ENCODE measurements at places on chromosomes 3 and 15. TPM values are rescaled to one million over a fixed set of nuclear protein-coding genes. Genes with fewer than 3 reads are reported as not detected.

- DNase-seq, result no peak
Measured at GRCh38 chr15:90161950-90162361, 39.2 kb upstream of the SEMA4B start.

NRROS gene
- total RNA-seq, result 1.6 TPM

DNA sequence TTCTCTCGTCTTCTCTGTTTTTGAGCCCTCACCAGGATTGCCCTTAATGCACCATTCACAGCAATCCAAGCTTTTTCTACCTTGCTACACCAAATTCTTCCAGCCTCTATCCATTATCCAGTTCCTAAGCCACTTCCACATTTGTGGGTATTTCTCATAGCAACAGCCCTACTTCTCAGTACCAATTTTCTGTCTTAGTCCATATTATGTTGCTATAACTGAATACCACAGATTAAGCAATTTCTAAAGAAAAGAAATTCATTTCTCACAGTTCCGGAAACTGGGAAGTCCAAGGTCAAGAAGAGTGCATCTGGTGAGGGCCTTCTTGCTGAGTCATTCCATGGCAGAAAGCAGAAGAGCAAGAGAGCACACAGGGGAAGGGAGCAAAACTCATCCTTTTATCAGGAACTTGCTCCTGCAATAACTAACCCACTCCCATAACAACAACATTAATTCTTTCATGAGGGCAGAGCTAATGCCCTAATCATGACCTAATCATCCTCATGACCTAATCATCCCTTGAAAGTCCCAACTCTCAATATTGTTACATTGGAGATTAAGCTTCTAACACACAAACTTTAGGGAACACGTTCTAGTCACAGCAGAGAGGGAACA, 9.7 kb upstream of the EIF1B start:
- no peak for DNase-seq

C3orf49 gene
- not detected for total RNA-seq

TTLL13 gene
- 0.21 TPM for total RNA-seq

Data from suprapubic skin (tissue), 4 donors.